ENCODE measurements at places on chromosomes 11 and 22.

DNA sequence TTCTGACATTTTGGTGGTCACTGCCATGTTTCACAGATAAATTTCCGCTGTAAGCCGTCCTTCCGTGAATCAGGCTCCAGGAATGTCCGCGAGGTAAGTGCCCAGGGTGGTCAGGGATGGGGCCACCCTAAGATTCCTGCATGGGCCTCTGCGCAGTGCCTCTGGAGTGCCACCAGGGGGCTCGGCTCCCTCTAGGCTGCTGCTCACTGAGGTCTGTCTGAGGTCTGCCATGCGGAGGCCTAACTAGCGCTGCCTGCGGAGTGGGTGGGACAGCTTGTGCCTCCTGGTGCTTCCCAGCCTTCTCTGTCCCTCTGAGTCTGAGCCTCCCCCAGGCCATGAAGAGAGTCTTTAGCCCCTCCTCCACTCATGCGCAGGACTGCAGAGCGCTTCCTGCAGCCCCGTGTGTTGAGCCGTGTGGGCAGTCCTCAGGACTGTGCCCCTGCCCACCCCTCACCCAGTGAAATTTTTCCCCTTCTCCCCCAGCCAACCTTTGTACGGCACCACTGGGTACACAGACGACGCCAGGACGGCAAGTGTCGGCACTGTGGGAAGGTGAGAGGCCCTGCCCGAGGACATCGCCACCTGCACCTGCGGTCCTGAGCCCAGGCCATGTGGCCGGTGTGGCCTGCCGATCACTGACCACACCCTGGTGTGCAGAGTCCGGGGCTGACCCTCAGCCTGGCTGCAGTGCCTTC, 11.9 kb upstream of the MDK start:
- peak; percentile 67 for DNase-seq

GRCh38 chr11:71131861-71132260, 120.5 kb downstream of the SHANK2 start:
- no peak for DNase-seq

GRCh38 chr22:25827415-25827814, 85.4 kb downstream of the MYO18B start:
- DNase-seq: no peak

DNA sequence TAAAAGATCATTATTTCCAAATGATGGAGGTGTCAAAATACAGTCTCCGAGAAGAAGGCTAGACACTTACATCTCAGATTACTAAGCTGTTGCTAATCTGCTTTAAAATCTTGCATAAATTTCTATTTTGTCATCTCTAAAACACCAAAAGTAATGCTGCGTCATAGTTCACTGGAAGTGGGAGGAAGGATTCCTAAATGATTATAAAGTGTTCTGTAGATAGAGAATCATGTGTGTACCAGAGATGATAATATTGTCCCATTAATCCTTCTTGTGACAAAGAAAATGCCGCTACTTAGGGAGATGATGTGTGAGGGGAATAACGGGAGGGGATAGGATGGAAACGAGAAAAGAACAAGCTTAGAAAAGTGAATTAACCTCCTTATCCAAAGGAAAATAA, 268.6 kb downstream of the JRKL start:
- DNase-seq: no peak

DNA sequence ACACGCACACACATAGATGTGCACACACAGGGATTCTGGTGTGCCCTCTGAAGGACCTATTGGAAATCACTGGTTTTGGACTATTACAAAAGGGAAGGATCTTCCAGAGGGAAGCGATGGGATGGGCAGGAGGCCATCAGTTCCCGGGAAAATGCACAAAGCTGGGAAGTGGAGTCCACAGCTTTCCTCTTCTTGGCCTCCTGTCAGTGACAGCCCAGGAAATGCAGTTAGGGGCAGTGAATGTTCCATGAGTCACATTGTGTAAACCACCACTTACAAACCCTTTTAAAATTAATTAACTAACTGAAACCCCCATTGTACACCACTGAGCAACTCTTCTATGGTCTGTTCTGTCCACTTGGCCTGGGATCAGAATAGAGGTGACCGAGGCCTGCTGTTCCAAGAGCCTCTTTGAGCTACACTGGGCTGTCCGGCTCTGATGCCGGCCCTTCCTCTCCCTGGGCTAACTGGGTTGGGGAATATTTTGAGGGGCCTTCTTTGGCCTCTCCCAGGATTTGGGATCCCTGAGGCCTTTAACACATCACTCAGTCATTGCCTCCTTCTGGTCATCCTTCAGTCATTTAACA, 137.7 kb downstream of the FEZ1 start:
- peak; percentile 31 for DNase-seq

DNA sequence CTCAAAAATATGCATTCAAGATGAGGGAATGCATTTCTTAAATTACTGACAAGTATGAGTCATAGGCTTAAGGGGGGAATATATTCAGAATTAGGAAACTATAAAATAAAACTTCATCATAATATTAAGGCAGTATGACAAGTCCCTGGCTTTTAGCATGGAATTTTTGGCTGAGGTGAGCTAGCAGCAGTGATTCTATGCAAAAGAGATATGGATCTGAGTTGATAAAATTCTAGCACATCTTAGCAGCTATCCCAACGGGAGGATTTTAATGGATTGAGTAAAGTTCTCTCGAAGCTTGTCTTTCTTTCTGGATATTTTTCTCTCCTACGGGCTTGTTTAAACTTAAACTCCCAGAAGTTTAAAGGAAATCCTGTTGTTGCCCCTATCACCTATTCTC, 1.2 kb downstream of the OR51Q1 start:
- DNase-seq: no peak

DNA sequence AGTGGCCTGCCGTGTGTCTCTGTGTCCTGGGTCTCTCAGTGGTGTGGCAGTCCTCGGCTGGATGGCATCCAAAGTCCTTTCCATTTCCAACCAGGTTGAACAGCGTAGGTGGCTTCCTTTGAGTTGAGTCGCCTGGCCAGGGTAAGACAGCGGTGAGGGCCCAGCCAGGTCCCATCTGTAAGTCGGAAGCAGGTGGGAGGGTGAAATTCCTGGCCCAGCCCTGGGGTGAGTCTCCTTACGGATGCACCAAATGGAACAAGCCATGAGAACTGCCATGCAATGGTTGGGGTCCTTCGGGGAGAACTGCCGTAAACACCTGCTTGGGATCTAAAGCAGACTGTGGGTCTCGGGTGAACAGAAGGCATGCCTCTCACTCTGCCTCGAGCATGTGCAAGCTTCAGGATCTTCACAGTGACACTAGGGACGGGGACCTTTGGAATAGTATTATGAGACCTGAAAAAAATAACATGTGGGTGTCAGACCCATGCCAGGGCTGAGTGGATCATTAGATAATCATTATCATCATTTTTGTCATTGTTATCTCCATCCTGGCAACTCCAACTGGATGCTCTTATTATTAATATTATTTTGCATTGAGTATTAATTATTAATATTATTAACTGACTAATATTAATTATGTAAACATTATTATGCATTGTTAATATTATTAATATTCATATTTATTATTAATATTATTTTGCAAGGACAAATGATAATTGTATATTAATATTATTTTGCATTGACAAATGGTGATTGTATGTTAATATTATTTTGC, 57.7 kb upstream of the LINC01488 start:
- no peak for DNase-seq

DNA sequence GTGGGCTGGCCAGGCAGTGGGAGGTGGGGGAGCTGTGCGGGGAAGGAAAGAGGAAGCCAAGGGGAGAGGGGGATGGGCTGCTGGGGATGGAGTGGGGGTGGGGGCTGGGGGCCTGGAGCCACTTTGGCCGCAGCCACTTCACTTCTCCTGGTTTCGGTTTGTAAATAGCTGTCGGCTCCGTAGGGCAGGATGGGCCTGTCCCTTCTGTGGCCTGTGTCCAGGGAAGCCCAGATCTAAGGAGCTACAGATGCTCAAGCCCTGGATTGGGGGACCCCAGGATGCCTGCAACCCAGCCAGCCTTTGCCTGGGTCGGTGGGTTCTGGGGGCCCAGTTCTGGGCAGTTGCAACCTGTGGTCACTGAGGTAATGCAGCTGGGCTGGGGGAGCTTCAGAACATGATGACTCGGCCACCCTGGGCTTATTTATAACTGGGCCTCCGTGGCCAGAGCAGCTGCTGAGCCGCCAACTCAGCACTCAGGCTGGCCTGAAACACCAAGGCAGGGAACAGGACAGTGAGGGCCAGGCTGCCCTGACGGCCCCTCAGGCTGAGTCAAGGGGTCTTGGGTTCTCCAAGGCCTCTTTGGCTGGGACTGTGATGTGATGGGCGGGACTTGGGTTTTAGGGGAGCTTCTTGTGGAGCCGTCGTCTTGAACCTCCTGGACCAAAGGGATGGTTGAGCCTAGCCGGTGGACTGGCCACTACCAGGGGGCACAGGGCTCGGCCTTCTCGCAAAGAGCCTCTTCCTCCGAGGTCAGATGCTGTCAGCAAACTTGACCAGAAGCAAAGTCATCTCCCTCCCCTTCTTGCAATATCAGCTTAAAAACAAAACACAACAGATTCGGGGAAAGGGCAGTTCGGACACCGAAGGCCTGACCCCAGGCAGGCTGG, 15.0 kb upstream of the SLC39A13 start:
- DNase-seq: peak; percentile 64

DNA sequence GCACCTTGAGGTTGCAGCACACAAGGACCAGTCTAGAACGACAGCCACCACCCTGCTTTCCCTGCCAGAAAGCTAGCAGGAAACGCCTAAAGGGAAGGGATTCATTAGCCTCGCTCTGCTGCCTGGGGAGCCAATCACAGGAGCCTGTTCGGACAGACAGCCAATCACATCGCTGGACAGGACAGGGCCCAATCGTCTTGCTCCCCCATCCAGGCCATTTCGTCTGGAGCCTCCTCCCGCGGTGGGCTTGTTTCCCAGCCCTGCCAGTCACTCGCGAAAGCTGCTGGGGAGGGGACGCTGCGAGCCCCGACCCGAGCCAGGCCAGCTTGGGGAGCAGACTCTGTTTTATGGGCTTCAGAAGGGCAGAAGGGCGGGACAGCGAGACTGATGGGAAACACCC, 79.8 kb upstream of the NCAM1 start:
- DNase-seq: no peak

DNA sequence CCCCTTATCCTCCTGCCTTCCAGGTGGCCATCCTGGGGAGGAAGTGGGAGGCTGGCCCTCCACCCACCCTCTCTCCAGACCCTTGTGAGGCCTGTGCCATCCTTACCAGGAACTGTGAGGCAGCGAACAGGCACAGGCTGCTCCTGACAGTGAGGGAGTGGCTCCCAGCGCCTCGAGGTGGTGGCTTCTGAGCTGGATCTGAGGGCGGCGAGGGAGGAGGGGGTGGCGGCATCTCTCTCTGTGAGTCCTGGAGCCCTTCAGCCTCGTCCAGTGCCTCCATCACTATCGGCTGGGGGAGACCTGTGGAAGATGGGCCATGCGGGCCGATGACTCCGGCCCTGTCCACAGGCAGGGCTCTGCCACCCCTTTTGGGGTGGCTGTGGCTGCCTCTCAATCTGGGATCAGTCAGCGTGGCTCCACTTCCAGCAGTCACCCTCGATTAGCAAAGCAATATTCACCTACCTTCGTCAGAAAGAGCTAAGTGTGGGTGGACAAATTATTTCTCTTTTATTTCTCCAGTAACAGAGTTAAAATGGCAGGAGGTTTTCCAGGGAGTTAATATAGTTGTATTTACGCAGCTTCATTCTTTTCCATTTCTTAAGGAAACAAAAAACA, 18.0 kb upstream of the IGSF22 start:
- no peak for DNase-seq

DNA sequence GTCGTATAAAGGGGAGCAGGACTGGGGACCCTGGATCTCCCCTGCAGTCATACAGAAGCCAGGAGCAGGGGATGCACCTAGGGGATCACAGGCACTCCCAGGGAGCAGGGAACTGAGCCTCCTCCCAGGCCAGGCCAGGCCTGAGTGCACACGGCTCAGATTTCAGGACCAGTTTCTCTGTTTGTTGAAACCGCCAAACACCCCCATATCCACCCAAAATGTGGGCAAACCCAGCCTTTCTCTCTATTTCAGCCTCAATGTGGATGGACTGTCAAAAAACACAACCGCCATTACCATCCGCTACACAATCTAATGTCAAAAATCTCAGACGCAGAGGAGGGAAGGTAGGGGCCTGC, 17.5 kb downstream of the MN1 start:
- no peak for DNase-seq

DNA sequence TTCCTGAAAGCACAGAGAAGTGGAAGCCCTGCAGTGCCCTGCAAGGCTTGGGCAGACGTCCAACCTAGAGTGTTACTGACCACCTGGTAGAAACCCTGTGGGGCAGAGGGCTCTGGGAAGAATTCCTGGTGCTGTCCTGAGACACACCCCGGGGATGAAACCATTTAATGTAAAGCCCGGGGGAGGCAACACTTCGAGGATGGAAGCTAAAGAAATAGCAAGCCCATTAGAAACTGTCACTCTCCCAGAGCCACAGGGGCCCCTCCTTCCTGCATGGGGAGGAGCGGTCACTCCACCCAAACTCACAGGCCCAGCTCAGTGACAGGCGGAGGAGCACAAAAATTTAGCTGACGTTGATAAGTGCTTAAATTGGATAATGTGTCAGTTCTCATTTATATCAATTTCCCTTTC, 57.6 kb downstream of the NRXN2 start:
- DNase-seq: no peak

- DNase-seq: no peak
Observed at GRCh38 chr11:115706626-115707135, 202.5 kb upstream of the CADM1 start.

DNA sequence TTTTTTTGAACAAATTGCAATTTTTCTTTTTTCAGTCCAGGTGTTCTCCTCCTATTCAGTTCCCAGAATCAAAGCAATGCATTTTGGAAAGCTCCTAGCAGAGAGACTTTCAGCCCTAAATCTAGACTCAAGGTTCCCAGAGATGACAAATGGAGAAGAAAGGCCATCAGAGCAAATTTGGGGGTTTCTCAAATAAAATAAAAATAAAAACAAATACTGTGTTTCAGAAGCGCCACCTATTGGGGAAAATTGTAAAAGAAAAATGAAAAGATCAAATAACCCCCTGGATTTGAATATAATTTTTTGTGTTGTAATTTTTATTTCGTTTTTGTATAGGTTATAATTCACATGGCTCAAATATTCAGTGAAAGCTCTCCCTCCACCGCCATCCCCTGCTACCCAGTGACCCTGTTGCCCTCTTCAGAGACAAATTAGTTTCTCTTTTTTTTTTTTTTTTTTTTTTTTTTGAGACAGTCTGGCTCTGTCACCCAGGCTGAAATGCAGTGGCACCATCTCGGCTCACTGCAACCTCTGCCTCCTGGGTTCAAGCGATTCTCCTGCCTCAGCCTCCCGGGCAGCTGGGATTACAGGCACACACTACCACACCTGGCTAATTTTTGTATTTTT, 6.2 kb upstream of the UBE4A start:
- DNase-seq: peak; percentile 35

Data from fibroblast of mammary gland (primary cell).